ENCODE measurements at places on chromosomes 2 and 18.

- no peak for DNase-seq
Measured at GRCh38 chr2:2836343-2837070, 505.4 kb upstream of the MYT1L start.

DNA sequence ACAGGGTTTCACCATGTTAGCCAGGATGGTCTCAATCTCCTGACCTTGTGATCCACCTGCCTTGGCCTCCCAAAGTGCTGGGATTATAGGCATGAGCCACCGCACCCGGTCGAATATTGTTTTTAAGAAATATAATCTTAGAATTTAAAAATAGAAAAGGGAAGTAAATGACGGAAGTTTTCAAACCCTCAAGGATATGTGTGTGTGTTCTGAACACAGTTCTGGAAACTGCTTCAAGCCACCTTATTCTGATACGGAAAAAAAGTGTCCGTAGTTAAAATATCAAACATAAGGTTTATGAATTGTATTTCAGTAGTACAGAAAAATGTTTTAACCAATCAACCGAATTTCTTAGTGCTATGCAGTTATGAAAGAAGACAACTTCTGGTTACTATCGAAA, 115.9 kb downstream of the UPP2 start:
- no peak for DNase-seq

DNA sequence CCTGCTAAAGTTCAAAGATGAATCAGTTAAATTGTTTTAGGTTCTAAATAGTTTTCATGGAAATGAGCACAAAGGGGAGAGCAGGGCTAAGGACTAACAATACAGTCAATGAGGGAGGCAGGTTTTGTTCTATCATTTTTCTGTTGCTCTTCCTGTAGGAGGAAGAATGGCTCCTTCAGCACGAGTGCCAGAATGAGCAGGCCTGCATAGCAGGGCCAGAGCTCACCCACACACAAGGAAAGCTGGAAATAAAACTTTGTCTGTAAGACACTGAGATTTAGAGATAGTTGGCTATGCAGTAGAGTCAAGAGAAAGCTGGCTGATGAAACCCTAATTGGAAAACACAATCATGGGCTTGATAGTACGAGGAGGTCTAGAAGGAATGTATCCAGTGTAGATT, 313.3 kb downstream of the MBD2 start:
- DNase-seq: no peak

- DNase-seq: no peak
Measured at GRCh38 chr2:8636041-8636491, 45.8 kb upstream of the ID2 start.

DNA sequence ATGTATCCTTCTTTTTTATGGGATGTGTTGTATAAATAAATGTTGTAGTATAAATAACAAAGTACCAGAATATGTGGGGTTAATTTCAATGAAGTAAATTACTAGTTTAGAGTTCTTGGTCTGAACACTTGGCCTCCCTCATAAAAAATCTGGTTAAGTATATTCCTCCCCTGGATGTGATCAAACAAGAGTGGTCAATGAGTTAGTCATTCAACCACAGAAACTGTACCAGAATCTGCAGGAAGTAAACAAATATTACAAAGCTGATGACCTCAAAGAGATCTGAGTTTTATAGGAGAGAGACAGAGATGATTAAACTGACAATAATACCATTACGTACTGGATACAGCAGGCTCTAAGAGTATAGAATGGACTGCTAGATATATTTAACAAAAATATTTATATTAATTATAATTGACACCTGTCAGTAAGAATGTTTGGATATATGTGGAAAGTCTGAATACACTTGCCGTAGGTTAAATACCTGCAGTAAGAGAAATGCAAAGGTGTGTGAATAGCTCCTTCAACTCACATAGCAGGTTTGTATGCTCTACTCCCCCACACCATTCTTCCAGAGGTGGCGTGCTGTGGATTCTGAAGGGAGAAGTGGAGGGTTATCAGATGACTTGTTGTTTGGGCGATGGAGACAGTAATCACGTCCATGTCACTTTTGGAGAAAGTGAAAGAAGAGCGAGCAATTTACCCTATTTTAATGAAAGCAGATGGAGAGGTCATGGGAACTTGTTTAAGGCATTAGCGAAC, 108.3 kb upstream of the LRATD1 start:
- no peak for DNase-seq

- DNase-seq: no peak
Measured at GRCh38 chr2:230974096-230974913, 21.6 kb upstream of the SPATA3 start.

- no peak for DNase-seq
Measured at GRCh38 chr2:45726188-45726587, 74.7 kb downstream of the PRKCE start.

DNA sequence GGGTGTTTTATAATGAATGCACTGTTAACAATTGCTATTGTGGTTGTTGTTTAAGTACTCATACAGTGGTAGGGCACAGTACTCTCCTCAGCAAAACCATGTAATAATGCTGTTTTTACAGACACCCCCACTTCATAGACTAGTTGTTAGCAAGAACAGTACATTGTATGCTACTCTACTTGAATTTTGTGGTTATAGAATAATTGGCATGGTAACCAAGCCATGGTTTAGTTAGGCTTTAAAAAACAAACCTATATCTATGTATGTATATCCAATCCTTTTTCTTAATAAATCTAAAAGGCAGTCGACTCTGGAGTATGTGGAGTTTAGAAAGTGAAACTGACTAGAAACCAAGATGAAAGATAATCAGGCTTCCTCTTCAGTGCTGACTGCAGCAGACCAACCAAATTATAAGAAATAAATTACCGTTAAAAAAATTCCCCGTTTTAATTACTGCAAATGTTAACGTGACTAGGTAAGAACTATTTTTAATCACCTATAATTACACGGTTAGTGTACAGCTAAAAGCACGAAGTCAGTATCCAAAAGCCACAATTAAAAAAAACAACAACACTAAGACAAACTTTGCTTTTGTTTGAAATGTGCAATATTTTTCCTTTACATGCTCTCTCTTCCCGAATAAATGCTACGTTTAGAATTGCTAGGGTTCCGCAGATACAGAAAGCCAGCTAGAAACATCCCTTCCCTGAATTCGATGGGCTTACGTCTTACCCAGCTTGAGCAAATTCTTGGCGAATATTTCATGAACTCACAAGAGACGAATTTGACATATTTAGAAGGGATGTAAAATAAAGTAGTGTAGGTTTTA, 113.3 kb upstream of the SERTAD2 start:
- no peak for DNase-seq

DNA sequence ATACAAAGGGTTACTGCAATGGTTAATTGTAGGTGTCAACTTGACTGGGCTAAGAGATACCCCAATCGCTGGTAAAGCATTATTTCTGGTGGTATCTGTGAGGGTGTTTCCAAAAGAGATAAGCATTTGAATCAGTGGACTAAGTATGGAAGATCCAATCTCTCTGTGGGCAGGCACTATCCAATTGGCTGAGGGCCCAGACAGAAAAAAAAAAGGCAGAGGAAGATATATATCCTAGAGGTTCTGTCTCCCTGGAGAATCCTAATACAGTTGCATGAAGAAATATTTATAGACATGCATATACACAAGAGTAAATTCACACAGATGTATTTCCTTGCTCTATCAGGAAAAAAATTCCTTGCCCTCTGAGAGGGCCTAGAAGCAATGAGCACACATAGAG, 43.9 kb downstream of the TBC1D8 start:
- DNase-seq: no peak

- no peak for DNase-seq
Measured at GRCh38 chr2:32963941-32964340, 17.2 kb downstream of the LTBP1 start.

GRCh38 chr2:105756435-105756834, 11.7 kb downstream of the NCK2 start:
- no peak for DNase-seq

DNA sequence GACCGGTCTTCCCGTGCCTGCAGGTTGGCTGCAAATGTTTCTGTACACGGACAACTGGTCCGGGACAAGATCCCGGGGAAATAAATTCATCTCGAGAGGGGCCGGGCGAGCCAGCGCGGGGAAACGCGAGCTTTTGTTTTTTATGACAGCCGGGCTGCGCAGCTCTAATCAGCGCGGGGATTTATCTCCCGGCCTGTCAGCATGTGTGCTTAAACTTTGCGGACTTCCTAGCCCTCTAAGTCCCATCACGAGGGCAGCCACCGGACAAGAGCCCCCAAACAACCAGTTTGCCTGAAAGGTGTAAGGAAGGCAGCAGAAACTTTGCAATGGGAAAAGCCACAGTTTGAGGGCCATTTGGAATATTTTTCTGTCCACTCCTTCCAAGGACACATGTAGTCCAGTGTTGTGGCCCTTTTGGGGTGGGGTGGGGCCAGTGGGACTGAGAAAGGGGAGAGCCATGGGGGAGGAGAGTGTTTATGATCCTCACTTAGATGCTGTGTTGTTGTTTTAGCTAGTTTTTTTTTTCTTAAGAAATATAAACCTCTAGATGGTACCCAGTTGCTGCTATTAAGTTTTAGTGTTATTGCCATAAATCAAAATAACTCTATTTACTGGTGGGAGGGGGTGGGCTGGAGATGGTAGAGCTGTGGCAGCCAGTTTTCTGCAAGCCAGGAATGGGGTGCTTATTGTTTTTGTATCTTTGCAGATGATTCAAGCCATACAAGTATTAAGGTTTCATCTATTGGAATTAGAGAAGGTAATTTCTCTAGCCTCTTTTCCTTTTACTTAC, 6.0 kb downstream of the MEIS1 start:
- DNase-seq: no peak

DNA sequence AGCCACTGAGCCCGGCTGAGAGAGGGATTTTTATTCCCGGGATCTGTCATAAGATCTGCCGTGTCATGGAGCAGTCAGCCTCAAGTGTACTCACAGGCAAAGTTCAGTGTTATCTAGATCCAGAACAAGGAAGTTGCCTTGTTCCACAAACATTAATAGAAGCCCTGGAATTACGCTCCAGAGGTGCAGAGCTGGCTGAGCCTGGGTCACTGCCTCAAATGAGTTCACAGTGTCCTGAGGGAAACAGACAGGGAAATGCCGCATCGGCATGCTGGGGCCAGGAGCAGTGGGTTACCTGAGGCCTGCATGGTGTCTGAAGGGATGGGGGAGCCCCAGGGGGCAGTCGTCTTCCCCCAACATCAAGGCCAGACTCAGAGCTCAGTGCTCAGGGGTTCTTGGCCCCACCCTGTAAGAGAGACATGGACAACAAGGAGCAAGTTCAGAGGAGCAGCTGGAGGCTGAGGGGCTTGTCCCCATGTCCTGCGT, 42.7 kb upstream of the ODC1 start:
- DNase-seq: no peak

GRCh38 chr18:22643731-22644130, 226.0 kb upstream of the CTAGE1 start:
- no peak for DNase-seq

DNA sequence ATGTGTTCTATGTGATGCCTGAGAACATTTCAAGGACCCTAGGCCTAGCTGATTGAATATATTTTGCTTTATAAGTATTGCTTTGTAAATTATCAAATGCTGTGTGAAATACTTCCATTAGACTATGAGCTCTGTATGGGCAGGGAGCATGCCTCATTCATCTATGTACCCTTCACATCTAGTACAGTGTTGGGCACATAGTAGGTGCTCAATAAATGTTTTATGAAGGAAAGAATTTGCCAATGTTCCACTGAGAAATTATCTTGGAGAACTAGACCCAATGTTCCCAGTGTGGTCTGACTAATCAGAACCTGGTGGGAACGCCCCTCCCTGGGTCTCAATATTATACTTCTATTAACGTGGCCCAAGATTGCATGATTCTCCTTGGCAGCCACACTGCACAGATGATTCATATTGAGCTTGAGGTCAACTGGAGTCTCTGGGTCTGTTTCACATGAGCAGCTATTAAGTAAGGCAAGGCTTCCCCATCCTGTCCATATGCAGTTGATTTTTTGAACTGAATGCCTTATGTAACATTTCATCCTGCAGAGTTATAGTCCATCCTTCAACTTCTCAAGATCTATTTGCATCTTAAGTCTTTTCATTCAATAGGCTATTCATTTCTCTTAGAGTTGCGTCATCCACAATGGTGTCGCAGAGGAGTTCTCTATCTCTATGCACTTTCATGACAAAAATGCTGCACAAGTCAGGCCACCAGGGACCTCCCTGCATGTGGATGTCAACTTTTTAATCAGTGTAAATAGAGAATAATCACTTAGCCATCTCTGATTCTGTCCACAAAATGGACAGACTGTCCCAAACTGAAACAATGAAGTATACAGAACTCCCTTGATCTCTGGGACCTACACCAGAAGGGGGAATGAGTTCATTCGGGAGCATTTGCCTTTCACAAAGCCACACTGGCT, 257.6 kb downstream of the CYP26B1 start:
- no peak for DNase-seq

- no peak for DNase-seq
Measured at GRCh38 chr2:195706161-195706900, 49.3 kb downstream of the SLC39A10 start.

- no peak for DNase-seq
Measured at GRCh38 chr2:132621131-132621875, 48.7 kb downstream of the LYPD1 start.

GRCh38 chr18:74040459-74041332, 106.9 kb downstream of the FBXO15 start:
- DNase-seq: no peak

- DNase-seq: no peak
Measured at GRCh38 chr2:138677221-138677620, 103.0 kb downstream of the NXPH2 start.

DNA sequence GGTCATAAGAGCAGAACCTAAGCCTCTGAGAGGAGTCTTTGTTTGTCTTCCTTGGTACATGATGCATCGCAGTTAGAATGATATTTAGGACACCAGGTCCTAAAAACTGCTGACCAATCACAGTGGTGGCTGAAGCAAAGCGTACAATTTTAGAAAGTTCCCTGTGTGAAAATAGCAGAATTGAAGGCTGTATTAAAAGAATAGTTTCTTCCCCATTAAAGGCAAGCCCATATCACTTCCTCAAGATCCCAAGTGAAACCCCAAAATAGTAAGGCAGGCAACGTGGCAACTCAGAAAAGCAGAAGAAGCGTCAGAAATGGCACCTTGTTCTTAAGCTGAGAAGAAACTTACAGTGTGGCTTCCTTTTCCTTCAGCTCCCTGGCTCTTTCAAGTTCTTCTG, 154.8 kb upstream of the PGAP1 start:
- DNase-seq: no peak

DNA sequence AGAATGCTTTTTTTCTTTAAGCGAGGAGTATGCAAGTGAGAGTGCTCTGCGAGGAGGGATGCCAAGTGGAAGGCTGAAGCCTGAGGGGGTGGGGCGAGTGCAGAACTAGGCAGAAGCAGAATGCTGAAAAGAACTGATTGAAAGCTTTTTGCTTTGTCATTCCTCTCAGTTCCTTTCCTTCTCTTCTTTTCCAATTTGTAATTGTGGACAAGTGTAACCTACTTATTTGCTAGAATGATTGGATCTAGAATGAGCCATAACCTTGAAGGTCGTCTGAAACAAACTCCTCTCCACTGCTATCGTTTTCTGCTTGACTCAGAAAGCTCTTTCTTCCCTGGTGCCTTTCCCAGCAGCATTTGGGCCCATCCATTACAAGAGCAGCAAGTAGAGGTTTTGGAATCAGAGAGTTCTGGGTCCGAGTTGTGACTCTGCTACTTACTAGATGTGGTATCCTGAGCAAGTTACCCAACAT, 115.3 kb downstream of the METTL8 start:
- DNase-seq: no peak

- DNase-seq: no peak
Measured at GRCh38 chr2:173048897-173049661, 26.6 kb upstream of the MAP3K20 start.

GRCh38 chr2:12870692-12871091, 154.0 kb downstream of the TRIB2 start:
- no peak for DNase-seq

GRCh38 chr2:37829202-37829601, 95.9 kb upstream of the RMDN2 start:
- DNase-seq: no peak

All from iPS DF 6.9 (cell line).